ENCODE measurements at places on chromosomes 2 and 18. TPM values are rescaled to one million over a fixed set of nuclear protein-coding genes. Genes with fewer than 3 reads are reported as not detected.

DNA sequence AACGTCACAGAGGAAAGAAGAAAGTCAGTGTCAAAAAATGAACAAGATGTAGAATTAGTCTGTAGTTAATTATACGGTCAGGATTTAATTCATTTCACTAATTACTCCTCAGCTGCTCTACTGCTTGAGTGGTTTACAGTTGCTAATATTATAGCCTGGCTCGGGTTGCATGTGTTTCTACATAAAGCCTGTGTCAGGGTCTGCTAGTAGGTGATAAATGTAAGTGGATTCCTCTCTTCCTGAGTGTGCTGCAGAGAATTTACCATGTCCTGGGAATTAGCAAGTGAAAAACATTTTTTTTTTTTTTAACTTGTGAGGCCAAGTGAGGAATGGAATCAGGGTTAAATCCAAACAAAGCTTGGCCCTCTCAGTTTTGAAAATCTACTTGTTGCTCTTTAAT, 622.6 kb downstream of the EPHA4 start:
- no peaks in the 10 kb centered on the region for H3K27me3 ChIP-seq
- DNase-seq: no peak
- no peak overlapping the region for H3K27ac ChIP-seq
- no peaks in the 10 kb centered on the region for H3K4me1 ChIP-seq
- H3K4me3 ChIP-seq: no peak overlapping the region

- H3K4me1 ChIP-seq: no peaks in the 10 kb centered on the region
- no peak overlapping the region for H3K27ac ChIP-seq
- H3K36me3 ChIP-seq: no peaks in the 10 kb centered on the region
- no peaks in the 10 kb centered on the region for H3K27me3 ChIP-seq
- DNase-seq: no peak
- no peak overlapping the region for H3K4me3 ChIP-seq
These were observed 14.1 kb downstream of the SATB2 start for GRCh38 chr2:199443589-199444130.

OXER1 gene
- 1.9 TPM for total RNA-seq

- H3K36me3 ChIP-seq: no peaks in the 10 kb centered on the region
- H3K27me3 ChIP-seq: peaks cover 50% of the 10 kb centered on the region
- no peak overlapping the region for H3K4me3 ChIP-seq
- DNase-seq: no peak
- H3K4me1 ChIP-seq: peaks cover 7% of the 10 kb centered on the region
- no peak overlapping the region for H3K27ac ChIP-seq
These were observed 36.6 kb downstream of the CYP1B1 start for GRCh38 chr2:38039121-38039910.

POTEI gene
- total RNA-seq: not detected

DNA sequence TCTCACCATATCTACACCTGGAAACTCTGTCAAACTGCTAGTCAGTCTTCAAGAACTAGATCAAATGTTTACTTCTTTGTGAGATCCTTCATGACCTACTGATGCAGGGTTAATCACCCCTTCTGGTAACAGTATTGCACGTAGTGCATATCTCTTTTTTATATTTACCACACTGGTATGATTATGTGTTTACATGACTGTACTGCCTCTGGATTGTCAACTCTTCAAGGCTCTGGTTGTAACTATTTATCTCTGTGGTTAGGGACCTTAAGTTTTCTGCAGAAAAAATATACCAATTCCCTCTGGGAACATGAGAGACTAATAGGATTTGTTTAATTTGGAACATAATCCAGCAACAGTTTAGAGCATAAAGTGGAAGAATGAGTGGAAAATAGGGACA, 135.5 kb downstream of the PDE1A start:
- no peaks in the 10 kb centered on the region for H3K36me3 ChIP-seq
- no peak overlapping the region for H3K4me3 ChIP-seq
- no peaks in the 10 kb centered on the region for H3K27me3 ChIP-seq
- no peaks in the 10 kb centered on the region for H3K4me1 ChIP-seq
- H3K27ac ChIP-seq: no peak overlapping the region

DNA sequence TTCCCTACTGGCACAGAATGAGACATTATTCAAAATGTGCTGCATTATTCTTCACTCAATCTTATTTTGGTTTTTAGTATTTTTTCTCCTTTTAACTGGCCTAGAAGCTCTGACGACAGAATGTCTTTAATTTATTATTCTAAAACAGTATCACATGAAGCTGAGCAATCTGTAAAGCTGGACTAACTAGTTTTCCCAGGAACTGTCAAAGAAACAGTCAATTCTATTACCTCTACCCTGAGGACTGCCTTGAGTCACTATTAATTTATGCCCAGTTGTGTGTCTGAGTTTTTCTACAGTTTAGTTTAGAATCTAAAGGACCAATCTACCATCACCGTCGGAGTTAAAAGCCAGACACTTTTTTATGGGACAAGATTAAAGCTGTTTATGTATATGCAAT, 31.6 kb downstream of the MBD2 start:
- no peaks in the 10 kb centered on the region for H3K27me3 ChIP-seq
- H3K4me1 ChIP-seq: peaks cover 40% of the 10 kb centered on the region
- no peak for DNase-seq
- no peaks in the 10 kb centered on the region for H3K36me3 ChIP-seq
- peak overlapping the region; percentile 38 for H3K27ac ChIP-seq
- H3K4me3 ChIP-seq: no peak overlapping the region

GRCh38 chr2:84723831-84724230, 157.1 kb downstream of the TRABD2A start:
- no peak for DNase-seq
- H3K4me1 ChIP-seq: no peaks in the 10 kb centered on the region
- H3K4me3 ChIP-seq: no peak overlapping the region
- no peaks in the 10 kb centered on the region for H3K27me3 ChIP-seq
- no peaks in the 10 kb centered on the region for H3K36me3 ChIP-seq

GCG gene
- not detected for total RNA-seq

DNA sequence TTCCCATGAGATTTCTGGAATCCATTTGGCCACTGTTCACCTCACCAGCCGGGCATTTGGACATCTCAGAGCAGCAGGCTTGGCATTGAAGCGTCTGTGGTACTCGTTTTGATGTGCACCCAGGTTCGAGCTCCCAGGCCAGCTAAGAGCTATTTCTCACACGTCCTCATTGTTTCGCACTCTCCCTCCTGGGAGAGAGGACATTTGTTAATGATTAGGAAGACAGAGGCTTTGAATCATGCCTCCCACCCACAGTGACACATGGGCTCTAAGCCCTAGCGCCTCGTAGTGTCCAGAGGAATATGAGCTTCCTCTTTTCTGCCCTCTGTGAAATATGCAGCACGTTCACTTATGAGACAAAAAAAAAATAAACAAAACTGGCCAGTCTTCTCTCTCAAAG, 361.8 kb downstream of the RND3 start:
- no peak for DNase-seq
- no peak overlapping the region for H3K27ac ChIP-seq
- peaks cover 6% of the 10 kb centered on the region for H3K4me1 ChIP-seq
- H3K36me3 ChIP-seq: no peaks in the 10 kb centered on the region
- no peaks in the 10 kb centered on the region for H3K27me3 ChIP-seq

GRCh38 chr2:196750977-196751631, 48.4 kb downstream of the GTF3C3 start:
- no peaks in the 10 kb centered on the region for H3K36me3 ChIP-seq
- H3K4me1 ChIP-seq: no peaks in the 10 kb centered on the region
- no peaks in the 10 kb centered on the region for H3K27me3 ChIP-seq
- no peak overlapping the region for H3K27ac ChIP-seq
- no peak for DNase-seq

DNA sequence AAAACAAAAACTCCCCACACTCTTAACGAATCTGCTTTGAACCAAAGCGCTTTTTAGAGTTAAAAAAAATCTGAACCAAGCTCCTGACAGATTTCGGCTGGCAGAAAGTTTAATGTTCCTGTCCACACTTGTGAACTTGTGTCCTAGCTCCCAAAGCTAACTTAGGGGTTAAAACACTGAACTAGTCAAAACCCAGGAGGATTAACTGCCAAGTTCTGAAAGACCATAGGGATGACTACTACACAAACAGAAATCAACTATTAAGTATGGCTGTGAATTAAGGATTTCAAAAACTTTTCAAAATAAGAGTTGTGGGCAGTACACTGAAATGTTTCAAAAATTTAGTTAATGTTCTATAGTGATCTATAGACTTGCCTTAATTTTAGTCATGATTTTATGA, 26.2 kb upstream of the CDKL4 start:
- H3K27me3 ChIP-seq: no peaks in the 10 kb centered on the region
- H3K4me3 ChIP-seq: no peak overlapping the region
- no peak overlapping the region for H3K27ac ChIP-seq
- no peaks in the 10 kb centered on the region for H3K4me1 ChIP-seq

GRCh38 chr18:11150271-11150615, 874 bp upstream of the PIEZO2 start:
- H3K4me1 ChIP-seq: peaks cover 4% of the 10 kb centered on the region
- H3K4me3 ChIP-seq: no peak overlapping the region
- no peak overlapping the region for H3K27ac ChIP-seq
- no peak for DNase-seq
- no peaks in the 10 kb centered on the region for H3K36me3 ChIP-seq

ZNF407 gene
- total RNA-seq: 17.7 TPM

- H3K27ac ChIP-seq: no peak overlapping the region
- H3K4me1 ChIP-seq: no peaks in the 10 kb centered on the region
- no peak for DNase-seq
- no peaks in the 10 kb centered on the region for H3K36me3 ChIP-seq
- H3K4me3 ChIP-seq: no peak overlapping the region
These were observed 145.3 kb downstream of the SPAG16 start for GRCh38 chr2:213429516-213429915.

DNA sequence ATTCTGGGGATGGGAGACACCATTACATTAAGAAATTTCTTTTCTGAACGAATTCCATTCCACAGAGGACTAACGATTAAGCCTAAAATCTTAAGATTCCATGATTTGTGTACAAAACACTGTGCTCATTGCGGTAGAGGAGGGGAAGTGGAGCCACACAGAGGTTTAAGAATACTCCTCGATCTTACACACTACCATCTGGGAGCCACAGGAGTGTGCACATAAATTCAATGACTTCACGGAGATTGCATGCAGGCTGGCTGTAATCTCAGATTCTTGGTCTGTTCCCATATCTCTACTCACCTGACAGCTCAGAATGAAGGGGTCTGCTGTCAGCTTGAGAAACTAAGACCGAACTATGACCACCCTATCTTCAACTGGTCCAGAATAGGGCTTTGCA, 762 bp downstream of the VPS4B start:
- H3K4me3 ChIP-seq: peak overlapping the region; percentile 97
- H3K27ac ChIP-seq: peak overlapping the region; percentile 100
- no peak for DNase-seq
- H3K27me3 ChIP-seq: no peaks in the 10 kb centered on the region
- H3K36me3 ChIP-seq: no peaks in the 10 kb centered on the region

- H3K36me3 ChIP-seq: no peaks in the 10 kb centered on the region
- no peaks in the 10 kb centered on the region for H3K27me3 ChIP-seq
- H3K4me3 ChIP-seq: no peak overlapping the region
- peaks cover 9% of the 10 kb centered on the region for H3K4me1 ChIP-seq
- DNase-seq: no peak
These were observed 13.1 kb downstream of the PKDCC start for GRCh38 chr2:42060718-42061619.

CYBRD1 gene
- 12.3 TPM for total RNA-seq

MYO5B gene
- 59.3 TPM for total RNA-seq
